ENCODE measurements at places on chromosomes 4 and X.

- DNase-seq = no peak
- peak overlapping the region; percentile 81 for H3K27ac ChIP-seq
- H3K27me3 ChIP-seq = no peaks in the 10 kb centered on the region
Measured at GRCh38 chr4:6281436-6282313, 12.0 kb downstream of the WFS1 start.

DNA sequence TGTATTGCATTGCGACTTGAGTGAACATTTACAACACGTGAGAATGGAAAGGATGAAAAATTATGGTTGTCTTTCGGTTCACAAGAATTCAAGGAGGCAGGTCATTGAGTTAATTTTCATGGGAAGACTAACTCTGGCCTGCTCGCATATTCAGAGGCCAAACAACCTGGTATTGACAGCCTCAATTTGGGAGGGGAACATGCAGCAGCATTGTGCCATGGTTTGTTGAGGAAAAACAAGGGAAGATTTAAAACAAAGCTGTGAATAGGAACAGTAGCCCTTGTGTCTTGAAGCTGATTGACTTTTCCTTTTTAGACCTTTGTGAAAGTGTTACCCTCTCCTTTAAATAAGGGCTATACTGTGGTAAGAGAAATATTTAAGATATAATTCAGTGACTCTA is 31.9 kb downstream of the FAT4 start:
- H3K27me3 ChIP-seq = no peaks in the 10 kb centered on the region
- no peaks in the 10 kb centered on the region for H3K36me3 ChIP-seq
- DNase-seq = no peak
- no peak overlapping the region for H3K27ac ChIP-seq
- no peaks in the 10 kb centered on the region for H3K4me1 ChIP-seq
- no peak overlapping the region for H3K4me3 ChIP-seq

DNA sequence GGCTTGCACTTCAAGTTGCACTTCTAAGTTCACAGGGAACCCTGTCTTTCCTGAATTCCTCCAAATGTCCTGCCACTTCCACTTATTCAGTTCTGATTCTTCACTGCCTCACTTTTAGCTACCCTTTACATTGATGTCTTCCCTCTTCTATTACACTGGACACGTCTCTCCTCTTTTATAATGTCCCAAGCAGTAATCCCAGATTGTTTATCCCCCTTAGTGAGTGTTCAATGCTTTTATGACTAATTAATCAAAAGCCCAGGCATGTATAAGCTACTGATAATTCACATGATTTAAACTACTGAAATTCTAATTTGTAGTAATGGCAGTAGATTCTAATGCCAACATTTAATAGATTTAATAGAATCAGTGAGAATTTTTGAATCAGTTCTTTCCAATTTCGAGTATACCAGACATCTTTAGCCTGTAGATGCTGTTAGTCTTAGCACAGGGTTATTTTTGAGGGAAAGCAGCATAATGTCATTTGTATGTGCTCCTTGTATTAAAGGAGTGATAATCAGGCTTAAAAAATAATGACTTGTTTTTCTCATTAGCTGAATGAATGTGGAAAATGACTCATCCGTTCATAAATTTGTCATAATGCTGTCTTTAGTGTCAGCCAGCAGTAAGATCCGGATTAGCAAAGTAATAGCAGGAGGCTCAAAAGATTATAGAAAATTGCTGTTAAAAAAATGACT is 703.1 kb downstream of the CENPC start:
- H3K4me1 ChIP-seq = no peaks in the 10 kb centered on the region
- DNase-seq = no peak
- H3K4me3 ChIP-seq = no peak overlapping the region

- no peak for DNase-seq
- no peaks in the 10 kb centered on the region for H3K4me1 ChIP-seq
- no peak overlapping the region for H3K4me3 ChIP-seq
- H3K27ac ChIP-seq = no peak overlapping the region
Measured at GRCh38 chr4:139330283-139330682, 28.0 kb upstream of the NDUFC1 start.

DNA sequence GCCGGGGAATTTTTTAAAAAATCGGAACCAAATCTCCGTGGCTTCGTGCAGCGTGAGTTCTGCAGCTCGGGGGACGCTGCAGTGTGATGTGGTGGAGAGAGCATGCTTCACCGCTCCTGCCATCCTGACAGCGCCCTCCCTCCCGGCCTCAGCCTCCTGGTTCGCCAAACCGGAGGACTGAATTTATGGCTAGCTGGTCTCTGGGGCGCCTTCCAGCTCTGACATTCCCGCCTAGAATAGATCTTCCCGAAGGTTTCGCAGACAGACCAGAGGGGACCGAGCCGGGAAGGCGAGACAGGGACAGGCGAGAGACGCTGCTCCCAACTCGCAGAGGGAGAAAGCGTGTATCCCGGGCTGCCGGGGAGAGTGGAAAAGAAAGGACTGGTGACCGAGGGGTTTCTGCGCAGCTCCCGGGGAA is 25.9 kb downstream of the HOPX start:
- no peaks in the 10 kb centered on the region for H3K4me1 ChIP-seq
- H3K36me3 ChIP-seq = no peaks in the 10 kb centered on the region
- H3K27me3 ChIP-seq = no peaks in the 10 kb centered on the region
- peak overlapping the region; percentile 48 for H3K27ac ChIP-seq

DNA sequence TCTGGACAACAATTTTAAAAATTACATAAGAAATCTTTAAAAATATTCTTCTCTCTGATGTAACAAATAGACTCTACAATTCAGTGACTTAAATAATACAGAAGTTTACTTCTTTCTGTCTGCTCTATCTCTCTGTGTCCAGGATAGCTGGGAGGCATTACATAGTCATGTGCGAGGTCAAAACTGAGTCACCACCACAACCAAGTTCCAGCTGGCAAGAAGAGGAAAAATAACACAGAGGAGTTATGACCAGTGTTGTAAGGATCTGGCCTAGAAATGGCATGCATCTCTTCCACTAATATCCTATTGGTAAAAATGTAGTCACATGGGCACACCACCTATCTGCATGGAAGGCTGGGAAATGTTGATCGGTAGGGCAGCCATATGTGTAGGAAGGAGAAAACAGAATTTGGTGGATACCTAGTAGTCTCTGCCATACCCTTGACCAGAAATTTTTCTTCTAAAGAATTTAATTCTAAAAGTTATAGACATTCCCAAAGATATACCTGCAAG is 39.4 kb upstream of the WDFY3 start:
- no peaks in the 10 kb centered on the region for H3K27me3 ChIP-seq
- no peaks in the 10 kb centered on the region for H3K36me3 ChIP-seq
- no peak overlapping the region for H3K27ac ChIP-seq
- H3K4me1 ChIP-seq = no peaks in the 10 kb centered on the region
- H3K4me3 ChIP-seq = no peak overlapping the region

Data from breast epithelium (tissue), 4 donors.